Ureter (tissue), 1 donor: ENCODE measurements at places on chromosomes 2 and 18.

DNA sequence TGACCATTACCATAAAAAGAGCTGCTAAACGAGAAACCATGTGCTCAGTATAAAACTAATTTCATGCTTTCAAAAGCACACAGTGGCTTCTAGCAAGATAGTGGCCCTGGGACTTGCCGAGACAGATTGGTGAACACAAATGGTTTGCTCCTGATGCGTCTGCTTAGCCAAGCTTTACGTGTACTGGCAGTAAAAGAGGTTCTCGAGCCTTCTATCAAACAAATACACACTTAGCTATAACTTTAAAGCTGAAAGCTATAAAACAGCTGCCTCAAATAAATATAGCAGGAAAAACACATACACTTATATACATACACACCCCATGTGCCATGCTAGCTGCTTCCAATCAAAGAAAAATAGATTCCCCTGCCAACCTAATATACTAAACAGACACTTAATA, 117.0 kb downstream of the ZNF385B start:
- no peak for DNase-seq

- DNase-seq: no peak
Measured at GRCh38 chr2:164910101-164910899, 45.0 kb downstream of the SLC38A11 start.

DNA sequence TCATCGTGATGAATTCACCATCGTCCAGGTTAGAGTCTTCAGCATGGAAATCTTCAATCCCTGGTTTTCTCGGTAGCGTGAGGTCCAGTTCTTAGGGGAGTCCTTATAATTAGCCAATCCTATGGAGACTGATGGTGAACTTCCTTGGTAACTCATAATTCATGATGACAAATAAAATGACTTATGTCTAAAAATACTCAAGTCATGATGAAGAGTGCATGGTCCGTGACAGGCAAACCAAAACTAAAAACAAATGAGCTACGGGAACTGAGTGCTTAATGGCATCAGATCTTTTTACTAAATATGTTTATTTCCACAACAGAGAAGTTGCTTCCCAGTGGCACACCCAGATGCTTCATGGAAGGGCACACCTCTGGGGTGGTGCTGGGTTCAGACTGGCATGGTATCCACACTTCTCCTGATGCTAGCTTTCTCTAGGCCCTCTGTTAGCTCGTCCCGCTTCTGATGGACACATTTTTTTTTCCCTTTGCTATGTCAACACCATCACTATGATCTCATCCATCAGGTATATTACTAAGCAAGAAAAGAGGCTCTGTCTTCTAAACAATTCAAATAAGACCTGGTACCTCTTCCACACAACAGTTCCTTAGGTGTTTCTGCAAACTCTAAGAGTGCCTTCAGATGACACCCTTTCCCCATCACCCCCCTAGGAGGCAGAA, 92.8 kb upstream of the NEDD4L start:
- DNase-seq: no peak

DNA sequence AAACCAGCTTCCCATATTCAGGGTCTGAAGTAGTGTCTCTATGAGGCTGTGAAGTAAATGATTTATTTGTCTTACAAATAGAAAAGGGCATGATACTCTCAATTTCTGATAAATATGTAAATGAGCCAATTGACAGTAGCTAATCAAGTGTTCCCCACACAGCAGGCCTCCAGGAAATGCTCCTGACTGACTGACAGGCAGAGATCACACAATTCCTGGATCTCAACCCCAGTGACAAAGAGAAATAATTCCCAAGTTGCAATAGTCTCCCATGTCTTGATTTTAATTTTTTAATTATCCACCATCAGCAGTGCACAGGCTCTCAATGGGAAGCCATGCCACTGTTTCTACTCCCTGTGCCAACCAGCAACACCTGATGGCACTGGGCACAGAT, 390.4 kb downstream of the SOX11 start:
- DNase-seq: no peak

GRCh38 chr18:56067969-56068671, 480.1 kb upstream of the TCF4 start:
- DNase-seq: no peak

DNA sequence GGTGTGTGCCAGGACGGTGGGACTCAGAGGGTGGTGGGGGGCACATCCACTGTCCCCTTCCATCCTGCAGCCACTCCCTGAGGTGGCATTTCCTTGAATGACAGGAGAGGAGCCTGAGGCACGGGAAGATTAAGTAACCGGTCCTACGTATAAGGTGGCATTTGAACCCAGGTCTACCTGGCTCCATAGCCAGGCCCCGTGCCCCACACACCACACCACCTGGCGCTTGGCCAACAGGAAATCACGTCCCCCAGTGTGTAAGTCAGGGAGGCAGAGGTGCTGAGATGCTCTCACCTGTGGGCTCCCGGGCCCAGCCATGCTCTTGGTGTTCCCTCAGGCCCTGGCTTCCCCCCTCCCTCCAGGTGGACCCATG, 53.7 kb downstream of the HPCAL1 start:
- DNase-seq: no peak

GRCh38 chr2:137507237-137507636, 457.0 kb upstream of the HNMT start:
- no peak for DNase-seq

GRCh38 chr18:79461627-79462026, 65.9 kb downstream of the NFATC1 start:
- DNase-seq: no peak

GRCh38 chr2:54836477-54836876, 113.0 kb downstream of the EML6 start:
- DNase-seq: no peak

- no peak for DNase-seq
Measured at GRCh38 chr2:172817411-172817810, 81.8 kb downstream of the RAPGEF4 start.

GRCh38 chr2:168565512-168565911, 109.4 kb downstream of the CERS6 start:
- no peak for DNase-seq
